Urinary bladder (tissue), 4 donors: ENCODE measurements at places on chromosomes 13 and 19.

DNA sequence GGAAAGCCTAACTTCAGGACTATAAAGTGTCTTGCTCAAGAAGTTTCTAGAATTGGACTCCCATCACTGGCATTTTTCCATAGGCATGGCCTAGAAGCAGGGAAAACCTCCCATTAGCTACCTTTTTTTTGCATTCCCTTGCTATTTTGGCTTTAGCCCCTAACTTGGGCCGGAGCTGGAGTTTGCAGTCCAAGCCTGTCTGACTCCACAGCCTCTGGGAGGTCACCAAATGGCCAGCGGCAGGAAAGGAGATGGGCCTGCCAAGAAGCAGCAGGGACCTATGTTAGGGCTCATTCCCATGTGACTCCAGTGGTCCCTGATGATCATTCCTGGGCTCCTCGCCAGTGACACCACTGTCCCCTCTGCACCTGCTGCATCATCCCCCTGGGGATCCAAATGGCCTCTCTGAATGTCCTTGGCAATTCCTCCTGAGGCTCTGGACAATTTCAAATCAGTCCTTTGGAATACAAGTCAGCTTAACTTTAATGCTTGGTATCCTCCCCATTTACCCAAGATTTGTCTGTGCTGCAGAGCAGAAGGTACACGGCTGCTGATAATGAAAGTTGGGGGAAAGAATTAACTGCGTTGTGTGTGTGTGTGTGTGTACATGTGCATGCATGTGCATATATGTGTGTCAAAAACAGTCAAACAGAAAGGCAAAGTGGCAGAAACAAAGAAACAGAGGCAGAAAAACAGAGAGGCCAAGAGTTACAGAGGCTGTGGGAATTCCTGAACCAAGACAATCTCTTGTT, 69.8 kb upstream of the SERP2 start:
- DNase-seq, result no peak

GRCh38 chr13:78875792-78876580, 217.0 kb upstream of the OBI1 start:
- DNase-seq, result no peak

- no peak for DNase-seq
Measured at GRCh38 chr19:58558066-58558622, at the start of gene UBE2M. TSS of gene UBE2M (minus strand) at chr19:58558611. CDS start at chr19:58558381, 230 bp downstream.

DNA sequence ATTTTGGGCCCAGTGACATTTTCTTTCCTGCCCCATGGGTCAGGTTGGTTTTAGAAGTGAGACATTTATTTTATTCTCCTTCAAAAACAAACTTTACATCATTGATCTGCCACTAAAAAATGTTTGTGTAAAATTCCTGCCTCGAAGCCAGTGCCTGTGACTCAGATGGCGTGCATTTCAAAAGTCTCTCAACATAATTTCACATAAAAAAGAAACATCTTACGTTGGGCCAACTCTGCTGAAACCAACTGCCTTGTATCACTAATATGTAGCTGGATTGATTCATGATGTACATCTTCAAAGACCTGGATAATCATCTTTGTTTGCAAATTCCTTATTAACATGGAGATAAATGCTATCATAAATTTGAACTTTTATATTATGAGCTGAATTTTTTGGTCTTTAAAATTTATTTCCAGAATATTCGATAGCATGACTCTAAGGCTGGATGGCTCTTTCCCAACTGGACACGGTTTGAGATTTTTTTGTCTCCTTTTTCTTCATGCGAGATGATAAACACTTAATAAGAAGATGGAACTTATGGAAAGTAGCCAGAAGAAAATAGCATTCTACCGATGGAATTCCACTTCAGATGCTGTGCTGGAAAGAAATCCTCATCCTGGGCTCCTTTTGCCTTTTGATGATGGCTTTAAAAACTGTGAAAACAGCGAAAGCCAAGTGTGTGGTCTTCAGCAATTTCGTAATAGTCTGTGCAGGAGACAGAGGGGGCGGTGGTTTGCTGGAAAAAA, 420.5 kb downstream of the FGF9 start:
- peak; percentile 68 for DNase-seq

- no peak for DNase-seq
Measured at GRCh38 chr19:55253842-55254624, 4.8 kb downstream of the PPP6R1 start.

DNA sequence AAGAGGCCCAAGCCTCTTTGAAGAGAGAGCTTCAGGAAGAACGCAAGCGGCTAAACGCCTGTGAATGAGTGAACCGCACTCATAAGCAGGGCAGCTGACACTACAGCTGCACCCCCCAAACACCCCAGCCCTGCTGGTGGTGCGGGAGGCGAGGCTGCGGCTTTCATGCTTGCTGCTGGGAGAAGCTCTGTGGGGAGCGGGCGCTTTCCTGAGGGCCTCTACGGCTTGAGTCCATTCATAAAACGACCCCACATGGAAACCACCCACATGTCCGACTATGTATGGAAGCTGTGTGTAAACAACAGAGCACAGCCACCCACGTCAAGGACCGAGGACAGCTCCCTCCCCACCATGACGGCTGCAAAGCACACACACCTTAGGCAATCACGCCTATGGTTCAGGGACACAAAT, 5.5 kb downstream of the AP3D1 start:
- no peak for DNase-seq
